ENCODE measurements at places on chromosomes 1 and 21. TPM values are rescaled to one million over a fixed set of nuclear protein-coding genes. Genes with fewer than 3 reads are reported as not detected.

SPRR2E gene
- not detected for polyA plus RNA-seq

- DNase-seq = no peak
Observed at GRCh38 chr1:55868026-55868425, 652.9 kb upstream of the USP24 start.

- DNase-seq = no peak
Observed at GRCh38 chr1:154353966-154354365, 28.6 kb downstream of the ATP8B2 start.

GRCh38 chr1:26786437-26787380, 1.0 kb upstream of the PIGV start:
- peak; percentile 77 for DNase-seq

- no peak for DNase-seq
Observed at GRCh38 chr1:24928689-24929397, 1.2 kb downstream of the RUNX3 start.

GRCh38 chr1:205543351-205544301, 39.2 kb downstream of the CDK18 start:
- peak; percentile 71 for DNase-seq

PDE9A gene
- polyA plus RNA-seq = 8.7 TPM

- DNase-seq = peak; percentile 93
Observed at GRCh38 chr1:184838504-184838951, 83.9 kb upstream of the EDEM3 start.

ERRFI1 gene
- 7.9 TPM for polyA plus RNA-seq

DNA sequence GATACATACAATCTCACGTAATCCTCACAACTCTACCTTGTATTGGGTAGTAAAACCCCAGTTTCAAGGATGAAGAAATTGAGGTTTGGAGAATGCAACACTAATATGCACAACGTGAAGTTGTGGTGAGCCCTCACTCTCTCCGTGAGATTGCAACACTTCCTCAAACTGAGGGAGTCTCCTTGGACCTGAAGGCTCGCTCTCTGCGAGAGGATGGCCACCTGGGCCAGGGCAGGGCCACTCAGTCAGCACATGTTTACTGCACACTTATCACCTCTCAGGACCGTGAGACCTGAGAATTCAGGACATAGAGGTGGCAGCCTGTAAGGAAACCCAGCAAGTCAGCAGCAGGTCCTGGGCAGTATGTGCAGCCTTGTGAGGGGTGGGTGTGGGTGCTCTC, 8.7 kb downstream of the SH3BP5L start:
- DNase-seq = no peak

GSTM4 gene
- polyA plus RNA-seq = 14.9 TPM

CLCNKA gene
- 1.2 TPM for polyA plus RNA-seq

DNA sequence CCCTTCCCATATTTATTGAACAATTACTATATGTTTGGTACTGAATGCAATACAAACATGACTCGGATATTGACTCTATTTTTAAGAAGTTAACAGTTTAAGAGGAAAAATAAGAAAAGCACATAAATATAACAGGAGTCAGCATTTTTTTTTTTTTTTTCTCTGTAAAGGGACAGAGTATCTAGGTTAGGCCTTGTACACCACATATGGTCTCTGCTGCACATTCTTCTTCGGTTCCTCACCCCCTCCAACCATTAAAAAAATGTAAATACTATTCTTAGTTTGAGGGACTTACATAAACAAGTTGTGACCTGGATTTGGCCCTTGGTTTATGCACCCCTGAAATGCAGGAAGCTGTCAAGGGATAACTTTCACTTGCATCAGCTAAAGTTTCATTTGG, 40.4 kb downstream of the PHC2 start:
- DNase-seq = no peak

DNA sequence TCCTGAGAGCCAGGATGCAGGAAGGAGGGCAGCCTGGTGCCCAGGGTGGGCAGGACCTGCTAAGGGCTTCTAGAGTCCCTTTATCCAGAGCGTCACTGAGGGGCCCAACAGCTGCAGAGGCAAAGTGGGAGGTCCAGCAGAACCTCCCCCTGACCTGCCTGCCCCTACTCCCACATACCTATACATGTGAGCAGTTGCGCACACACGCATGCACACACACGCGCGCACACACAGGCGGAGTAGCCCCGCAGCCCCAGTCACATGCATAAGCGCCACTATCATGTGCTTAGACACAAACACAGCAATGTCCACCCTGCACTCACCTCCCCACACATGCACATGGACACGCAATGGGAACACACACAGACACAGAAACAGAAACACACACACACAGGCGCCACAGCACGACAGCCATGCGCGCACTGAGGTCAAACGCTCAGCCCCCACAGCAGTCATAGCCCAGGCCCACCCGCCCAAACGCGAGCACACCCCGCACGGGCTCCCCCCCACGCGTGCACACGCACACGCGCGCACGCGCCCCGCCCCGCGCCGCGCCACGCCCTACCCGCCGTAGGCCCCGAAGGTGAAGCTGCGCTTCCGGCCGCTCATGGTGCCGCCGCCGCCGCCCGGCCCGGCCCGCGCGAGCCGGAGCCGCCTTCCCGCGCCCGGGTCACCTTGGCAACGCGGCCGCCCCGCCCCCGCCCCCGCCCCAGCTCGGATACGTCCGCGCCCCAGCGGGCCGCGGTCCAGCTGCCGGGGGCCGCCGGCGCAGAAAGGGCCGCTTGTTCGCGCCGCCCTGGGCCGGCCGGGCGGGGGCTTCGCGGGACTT, 17.7 kb downstream of the RAP1GAP start:
- DNase-seq = no peak

AJAP1 gene
- not detected for polyA plus RNA-seq

DNA sequence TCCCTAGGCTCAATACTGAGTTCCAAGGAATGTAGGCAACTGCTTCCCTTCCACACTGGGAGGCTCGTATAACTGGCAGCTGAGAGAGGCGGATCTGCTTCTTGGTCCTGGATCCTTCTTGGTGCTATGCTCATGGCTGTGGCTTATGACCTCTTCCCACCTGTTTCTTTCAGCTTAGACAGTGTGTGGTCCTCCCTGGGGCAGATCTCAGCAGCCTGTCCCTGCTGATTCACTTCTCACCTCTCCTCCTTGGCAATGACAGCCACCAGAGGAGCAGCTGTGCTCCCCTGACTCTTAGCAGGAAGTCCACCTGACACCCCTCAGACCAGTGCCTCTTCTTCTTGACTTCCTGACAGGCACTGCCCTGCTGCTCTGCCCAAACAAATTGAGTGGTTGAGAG, 75.1 kb upstream of the PTGFRN start:
- no peak for DNase-seq

DNA sequence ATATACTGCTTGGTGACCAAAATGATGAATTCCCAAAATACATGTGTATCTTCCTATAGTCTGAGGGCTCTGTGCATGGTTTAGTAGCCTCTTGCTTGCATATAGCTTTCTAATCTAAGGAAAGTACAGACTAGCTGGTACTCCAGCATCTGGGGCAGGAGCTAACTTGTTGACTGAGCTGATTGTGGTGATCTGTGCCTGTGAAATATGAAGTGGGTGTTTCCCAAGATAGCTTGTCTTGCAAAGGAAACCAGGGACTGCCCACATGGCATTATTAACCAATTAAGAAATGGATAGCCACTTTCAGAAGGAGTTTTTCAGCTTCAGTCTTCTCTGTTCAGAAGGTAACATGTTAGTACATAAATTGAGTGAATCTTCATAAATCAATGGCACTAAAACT, 219.8 kb downstream of the NEGR1 start:
- no peak for DNase-seq

AGT gene
- 11.9 TPM for polyA plus RNA-seq

DNA sequence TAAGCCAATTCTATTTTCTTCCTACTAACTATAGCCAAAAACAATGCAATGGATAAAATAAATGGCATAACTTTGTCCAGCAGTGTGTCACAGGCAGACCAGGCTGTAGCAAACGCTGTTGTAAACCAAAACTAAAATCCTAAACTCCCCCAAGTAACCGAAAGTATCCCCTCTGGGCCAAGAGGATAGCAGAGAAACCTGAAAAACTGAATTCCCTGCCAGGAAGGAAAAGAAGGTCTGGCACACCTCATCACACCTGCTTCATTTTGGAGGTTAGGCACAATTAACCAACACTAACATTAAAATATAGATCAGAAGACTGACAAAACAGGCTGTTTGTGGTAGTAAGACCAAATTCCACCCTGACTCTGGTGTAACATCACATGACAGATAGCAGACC, 356.8 kb upstream of the C1orf87 start:
- no peak for DNase-seq

MYOM3 gene
- polyA plus RNA-seq = 478 TPM

Data from muscle of arm (tissue), 14 donors.